ENCODE measurements at places on chromosomes 1 and 21.

GRCh38 chr1:67642629-67643028, 42.4 kb upstream of the GADD45A start:
- DNase-seq = no peak

DNA sequence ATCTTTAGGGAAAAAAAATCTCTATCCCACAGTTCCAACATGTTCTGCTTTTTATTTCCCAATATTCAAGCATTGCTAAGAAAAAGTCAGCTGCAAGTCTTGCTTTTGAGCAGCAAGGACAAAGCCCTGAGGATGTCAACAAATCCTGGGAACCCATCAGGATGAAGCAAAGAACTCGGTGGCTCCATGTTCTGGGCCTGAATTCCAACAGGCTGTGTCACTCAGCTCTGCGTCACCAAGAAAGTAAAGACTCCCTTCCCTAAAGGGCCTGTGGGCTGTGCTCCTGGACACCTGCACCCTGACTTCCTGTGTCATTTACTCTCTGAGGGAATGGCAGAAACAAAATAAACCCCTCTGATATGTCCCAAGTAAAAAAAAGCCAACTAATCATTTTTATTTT, 95.5 kb downstream of the TIAM1 start:
- DNase-seq = no peak

GRCh38 chr1:227907439-227908015, 40.2 kb downstream of the WNT9A start:
- DNase-seq = no peak

- no peak for DNase-seq
These were observed 18.8 kb upstream of the ARHGEF10L start for GRCh38 chr1:17520473-17521319.

DNA sequence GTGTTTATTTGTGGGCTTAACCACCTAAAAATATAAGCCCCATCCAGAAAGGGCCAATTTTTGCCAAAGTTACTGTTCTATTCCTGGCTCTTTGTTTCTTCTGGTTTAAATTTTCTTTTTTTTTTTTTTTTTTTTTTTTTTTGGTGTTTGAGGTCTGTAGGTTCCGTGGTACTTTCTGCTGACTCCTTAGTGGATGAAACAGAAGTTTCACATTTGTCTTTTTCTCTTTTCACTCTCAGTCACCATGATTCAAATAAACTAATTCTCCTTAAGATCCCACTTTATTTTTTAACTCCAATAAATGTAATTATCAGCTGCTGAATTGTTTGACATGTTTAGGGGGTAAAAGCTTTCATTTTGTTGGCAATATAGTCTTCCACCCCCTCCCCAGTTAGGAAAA, 322.3 kb downstream of the CHRM3 start:
- DNase-seq = no peak

GRCh38 chr1:35178874-35179380, 14.0 kb downstream of the SFPQ start:
- DNase-seq = no peak

DNA sequence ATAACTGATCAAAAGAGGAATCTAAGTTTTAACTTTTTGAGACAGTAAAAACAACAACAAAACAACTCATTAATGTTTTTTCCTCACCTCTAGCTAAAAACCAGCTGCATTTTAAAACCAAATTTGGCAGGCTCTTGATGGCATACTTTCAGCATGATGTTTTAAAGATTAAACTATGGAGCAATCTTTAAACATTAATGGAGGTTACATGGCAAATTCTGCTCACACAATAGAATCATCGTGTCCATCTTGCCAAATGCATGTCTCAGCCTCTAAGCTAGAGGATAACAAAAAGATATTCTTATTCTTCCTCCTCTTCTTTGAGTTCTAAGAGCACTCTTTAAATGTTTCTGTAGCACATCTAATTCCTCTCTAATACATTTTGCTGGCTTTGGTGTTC, 579.8 kb upstream of the PKN2 start:
- DNase-seq = no peak

GRCh38 chr1:171740356-171740863, 1.5 kb downstream of the VAMP4 start:
- peak; percentile 12 for DNase-seq

DNA sequence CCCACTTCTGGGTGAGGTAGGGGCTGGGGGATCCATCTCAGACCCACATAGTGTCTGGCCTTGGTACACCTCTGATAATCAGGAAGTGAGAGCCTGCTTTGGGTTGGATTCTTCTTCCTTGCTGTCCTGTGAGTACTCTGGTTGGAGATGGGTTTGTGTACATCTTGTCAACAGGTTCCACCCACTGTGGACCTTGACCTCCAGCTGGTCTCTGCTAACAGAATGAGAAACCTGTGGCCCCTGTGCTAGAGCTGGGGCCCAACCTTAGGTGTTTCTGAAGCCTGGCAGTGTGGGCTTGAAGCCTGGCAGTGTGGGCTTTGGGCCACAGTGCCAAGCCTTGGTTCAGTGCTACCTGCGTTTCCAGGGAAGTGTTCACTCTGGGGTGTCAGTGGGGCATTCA, 2.6 kb downstream of the ZBTB48 start:
- DNase-seq = no peak

DNA sequence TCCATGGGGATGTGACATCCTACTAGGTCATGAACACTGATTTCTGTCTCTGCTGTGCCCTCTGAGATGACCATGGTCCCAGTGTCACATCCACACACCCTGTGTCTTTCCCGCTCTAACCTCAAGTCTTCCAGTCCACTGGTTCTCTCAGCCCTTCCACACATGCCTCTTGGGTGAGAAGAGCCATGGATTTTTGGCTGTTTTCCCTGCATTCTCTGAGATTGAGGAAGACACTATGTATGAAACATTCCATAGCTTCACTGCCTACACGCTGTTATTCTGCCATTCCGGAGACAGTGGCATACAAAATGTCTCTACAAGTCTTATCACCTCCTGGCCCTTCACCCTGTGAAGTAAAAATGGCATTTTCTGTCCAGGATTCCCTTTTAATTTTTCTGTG, 247.3 kb downstream of the BACH1 start:
- DNase-seq = no peak

GRCh38 chr1:236397173-236397759, 3.2 kb downstream of the EDARADD start:
- no peak for DNase-seq

- DNase-seq = no peak
These were observed 108.0 kb downstream of the HMGB4 start for GRCh38 chr1:33971913-33972312.

DNA sequence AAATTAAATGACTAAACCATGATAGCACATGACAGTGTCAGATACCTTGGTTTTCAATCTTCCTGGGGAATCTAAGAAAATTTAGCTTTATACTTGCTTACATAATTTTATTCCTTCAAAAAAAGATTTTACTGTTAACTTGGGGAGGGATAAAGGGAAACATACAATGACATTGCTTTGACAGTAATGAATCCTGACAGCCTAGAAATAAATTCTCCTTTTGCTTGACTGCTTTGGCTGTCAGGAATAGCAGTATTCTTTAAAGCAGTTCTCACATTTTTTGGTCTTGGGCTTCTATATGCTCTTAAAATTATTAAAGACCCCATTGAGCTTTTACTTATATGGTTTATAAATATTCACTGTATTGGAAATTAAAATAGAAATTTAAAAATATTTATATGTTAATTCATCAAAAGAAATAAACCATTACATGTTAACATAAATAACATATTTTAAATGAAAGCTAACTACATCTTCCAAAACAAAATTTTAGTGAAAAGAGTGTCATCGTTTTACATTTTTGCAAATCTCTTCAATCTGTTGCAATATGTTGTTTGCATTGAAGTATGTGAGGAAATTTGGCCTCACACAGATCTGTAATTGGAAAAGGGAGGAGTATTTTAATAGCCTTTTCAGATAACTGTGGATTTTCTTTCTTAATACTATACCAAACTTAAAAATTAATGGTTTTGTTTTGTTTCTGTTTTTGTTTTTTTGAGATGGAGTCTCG, 16.1 kb downstream of the EPHX4 start:
- DNase-seq = no peak

GRCh38 chr1:161091796-161092507, 2.6 kb upstream of the NECTIN4 start:
- no peak for DNase-seq

DNA sequence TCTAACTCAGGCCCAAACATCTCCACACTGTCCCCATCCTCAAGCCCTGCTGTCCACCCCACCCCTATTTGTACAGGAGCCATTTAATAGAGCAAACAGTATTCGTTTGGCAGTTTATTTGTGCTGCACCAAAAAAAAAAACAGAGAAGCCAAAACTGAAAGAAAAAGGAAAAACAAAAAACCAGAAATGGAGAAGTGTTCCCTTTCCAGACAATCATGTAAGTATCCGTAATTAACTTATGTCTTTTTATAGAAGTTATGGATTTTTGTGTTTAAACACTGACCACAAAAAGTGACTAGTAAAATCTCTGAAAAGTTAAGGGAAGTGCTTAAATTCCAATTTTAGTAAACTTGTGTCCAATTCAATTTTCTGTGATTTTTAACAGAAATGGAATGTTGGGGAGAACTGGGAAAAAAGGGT, 40.4 kb upstream of the ZBTB18 start:
- DNase-seq = no peak

DNA sequence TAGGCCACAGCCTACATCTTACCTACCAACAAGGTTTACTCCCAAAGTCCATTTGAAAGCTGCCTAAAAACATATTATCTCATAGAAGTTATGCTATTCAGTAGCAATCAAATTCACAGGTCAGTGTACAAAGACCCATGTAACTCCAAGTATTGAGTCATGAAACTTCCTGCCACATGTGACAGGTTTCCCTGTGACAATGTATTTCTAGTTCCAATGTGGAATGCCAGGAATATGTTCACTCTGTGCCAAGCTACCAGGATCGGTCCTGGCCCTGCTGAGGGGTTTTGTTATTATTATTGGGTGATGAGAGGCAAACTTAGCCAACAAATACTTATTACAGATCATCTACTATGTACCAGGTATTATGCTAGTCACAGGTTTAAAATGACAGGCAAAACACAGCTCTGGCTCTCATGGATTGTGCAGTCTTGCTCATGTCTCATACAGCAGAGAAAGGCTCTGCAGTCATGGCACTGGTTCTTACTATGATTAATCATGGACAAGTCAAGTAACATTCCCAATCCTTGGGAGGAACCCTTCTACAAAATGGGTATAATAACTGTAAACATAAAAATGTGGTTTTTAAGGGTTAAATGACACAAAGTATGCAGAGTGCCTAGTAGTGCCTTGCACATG, 22.5 kb downstream of the DPH5 start:
- peak; percentile 55 for DNase-seq

GRCh38 chr1:95230768-95231191, 3.2 kb upstream of the RWDD3 start:
- DNase-seq = no peak

DNA sequence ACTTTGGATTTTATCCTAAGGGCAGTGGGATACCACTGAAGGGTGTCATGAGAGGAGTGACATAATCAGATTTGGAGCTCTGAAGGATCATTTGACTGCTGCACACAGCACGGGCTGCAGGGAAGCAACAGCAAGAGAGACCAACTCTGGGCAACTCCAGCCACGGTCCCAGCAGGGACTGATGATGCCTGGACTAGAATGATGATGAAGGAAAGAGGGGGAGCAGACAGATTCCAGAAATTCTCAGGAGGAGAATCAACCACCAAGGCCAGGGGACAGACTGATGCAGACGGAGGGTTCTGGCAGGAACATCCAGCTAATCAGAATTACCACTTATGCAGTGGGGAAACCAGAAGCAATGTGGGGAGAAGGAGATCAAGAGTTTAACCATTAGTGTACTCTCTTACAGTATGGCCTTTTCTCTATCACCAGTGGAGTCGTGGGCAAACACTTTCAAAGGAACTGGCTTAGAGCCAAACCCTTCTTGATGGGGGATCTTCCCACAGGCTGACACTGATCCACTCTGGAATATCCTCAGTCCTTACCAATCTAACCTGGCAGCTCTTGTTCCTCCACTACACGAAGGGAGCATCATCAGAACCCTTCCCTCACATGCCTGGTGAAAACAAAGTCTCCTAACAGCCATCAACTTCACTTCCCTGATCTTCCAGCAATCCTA, 3.3 kb downstream of the URB1 start:
- DNase-seq = no peak

DNA sequence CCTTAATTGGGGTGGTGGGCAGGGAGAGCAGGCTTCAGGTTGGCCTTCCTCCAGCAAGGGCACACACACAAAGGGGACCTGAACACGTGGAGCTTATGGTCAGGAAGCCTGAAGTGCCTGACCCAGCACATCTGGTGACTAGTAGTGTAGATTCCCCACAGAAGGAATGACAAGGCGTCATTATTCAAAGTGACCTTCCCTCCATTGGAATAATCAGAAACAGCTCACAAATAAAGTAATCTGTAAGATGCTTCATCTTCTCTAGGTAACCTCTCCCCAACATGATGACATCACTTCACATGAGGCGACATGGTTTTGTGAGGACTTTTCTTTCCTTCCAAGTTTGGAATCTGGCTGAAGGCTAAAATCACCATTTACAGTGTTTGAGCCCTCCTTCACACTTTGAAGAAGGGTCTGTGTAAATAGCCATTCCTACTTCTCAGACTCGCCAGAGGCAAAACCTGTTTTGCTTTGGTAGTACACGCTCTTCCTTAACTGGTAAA, 32.8 kb upstream of the ERG start:
- DNase-seq = no peak

DNA sequence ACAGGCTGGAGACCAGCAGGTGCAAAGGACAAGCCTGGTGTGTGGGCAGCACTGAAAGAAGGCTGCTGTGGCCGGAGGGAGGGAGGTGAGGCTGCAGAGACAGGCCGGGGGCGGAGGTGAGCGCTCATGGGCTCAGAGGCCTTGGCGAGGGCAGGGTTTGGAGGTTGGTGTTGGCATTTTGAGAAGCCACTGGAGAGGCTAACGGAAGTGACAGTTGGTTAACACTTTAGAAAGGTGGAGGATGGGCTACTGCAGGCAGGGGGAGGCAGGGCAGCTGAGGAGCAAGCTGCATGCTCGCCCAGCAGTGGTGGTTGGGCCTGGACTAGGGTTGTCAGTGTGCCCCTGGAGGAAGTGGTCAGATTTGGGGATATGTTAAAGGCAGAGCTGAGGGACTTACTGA, 37.5 kb downstream of the QSOX1 start:
- DNase-seq = no peak

DNA sequence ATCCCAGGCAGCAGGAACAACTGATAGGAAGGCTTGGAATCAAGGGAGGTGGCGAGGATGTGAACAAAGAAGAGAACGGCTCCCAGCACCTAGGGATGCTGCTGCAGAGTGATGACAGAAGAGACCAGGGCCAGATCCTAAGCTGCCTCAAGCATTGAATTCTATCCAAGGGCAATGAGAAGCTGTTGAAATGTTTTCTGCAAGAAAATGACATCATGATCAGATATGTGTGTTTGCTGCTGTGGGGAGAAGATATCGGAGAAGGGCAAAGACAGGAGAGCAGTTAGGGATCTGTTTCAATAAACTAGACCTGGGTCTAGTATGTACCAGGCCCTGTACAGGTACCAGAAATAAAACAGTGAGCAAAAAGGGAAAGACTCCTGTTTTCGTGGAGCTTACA, 194.7 kb upstream of the RAB4A start:
- DNase-seq = no peak

- peak; percentile 10 for DNase-seq
These were observed 750 bp downstream of the RHOU start for GRCh38 chr1:228735871-228736586.
